ENCODE measurements at places on chromosomes 12 and 14.

DNA sequence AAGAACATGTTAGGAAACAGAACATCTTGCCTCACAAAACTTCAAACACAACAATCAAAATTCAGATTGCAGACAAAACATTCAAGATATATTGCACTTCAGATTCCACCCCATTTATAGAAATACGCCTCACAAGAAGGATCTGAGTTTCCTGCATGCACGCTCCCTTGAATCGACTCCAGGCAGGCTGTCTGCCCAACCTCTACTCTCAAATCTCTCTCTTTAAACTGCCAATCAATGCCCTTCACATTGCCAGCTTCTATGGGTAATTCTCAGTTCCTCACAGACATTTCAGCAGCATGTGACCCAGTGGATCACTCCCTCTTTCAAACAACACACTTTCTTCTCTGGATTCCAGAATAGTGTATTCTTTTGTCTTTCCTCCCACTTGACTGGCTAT is 184.1 kb downstream of the PRKD1 start:
- DNase-seq: no peak

GRCh38 chr12:119369907-119370546 is 35.5 kb downstream of the CCDC60 start:
- no peak for DNase-seq

- no peak for DNase-seq
Measured at GRCh38 chr12:51357374-51358047, 11.0 kb upstream of the CELA1 start.

GRCh38 chr14:31881531-31882310 is 195.4 kb upstream of the ARHGAP5 start:
- peak; percentile 42 for DNase-seq

DNA sequence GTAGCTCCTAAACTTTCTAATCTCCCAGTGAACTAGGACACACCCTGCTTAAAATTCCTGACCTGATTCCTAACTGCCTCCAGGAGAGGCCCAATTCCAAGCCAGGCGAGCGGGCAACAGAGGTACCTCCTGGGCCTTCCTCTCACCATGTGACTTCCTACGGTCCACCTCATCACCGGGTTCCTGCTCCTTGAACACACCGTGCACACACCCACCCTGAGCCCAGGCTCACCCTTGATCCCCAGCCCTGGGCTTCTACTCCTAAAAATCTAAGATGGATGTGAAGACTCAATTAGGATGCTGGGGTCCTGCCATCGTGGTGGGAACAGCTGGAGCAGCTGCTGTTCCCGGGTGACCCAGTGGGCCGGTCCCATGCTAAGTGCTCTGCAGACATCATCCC is 68.6 kb downstream of the CHGA start:
- DNase-seq: no peak

- peak; percentile 87 for DNase-seq
Measured at GRCh38 chr12:66647034-66647691, 31.7 kb downstream of the GRIP1 start.

DNA sequence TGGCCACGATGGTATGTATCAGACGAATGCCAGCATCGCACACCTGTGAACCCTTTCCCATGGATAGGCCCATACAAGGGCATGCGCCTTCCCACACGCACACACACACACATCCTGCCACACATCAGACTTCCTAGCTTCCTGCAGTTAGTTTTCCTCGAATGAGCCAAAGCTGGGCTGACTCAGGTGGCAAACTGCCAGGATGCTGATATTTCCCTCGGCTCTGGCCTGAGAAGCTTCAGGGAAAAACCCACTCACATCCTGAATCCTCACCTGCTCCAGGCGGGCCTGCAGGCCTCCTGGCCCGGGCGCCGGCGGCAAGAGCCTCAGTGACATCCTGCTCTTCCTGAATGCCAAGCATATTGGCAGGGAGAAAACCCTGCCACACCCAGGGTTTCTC is 22.4 kb downstream of the CALM1 start:
- DNase-seq: peak; percentile 96

- no peak for DNase-seq
Measured at GRCh38 chr14:100138082-100138787, 21.2 kb downstream of the DEGS2 start.

DNA sequence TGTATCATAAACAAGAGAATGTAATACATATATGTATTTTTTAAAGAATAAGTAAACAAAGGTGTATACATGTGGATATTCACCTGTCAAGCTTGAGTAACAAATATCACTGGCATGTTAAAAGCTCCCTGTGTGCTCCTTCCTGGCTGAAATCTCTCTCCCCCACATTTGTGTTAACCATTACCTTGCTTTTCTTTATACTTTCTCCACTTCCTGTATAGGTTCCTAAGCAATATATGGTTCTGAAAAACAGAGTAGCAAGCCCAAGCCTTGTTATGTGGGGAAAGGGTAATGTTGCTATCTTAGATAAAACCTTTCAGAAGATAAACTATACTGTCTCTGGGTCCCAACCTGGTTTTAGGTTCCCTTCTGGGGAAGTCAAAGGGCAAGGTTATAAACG is 32.3 kb upstream of the TBC1D30 start:
- no peak for DNase-seq

DNA sequence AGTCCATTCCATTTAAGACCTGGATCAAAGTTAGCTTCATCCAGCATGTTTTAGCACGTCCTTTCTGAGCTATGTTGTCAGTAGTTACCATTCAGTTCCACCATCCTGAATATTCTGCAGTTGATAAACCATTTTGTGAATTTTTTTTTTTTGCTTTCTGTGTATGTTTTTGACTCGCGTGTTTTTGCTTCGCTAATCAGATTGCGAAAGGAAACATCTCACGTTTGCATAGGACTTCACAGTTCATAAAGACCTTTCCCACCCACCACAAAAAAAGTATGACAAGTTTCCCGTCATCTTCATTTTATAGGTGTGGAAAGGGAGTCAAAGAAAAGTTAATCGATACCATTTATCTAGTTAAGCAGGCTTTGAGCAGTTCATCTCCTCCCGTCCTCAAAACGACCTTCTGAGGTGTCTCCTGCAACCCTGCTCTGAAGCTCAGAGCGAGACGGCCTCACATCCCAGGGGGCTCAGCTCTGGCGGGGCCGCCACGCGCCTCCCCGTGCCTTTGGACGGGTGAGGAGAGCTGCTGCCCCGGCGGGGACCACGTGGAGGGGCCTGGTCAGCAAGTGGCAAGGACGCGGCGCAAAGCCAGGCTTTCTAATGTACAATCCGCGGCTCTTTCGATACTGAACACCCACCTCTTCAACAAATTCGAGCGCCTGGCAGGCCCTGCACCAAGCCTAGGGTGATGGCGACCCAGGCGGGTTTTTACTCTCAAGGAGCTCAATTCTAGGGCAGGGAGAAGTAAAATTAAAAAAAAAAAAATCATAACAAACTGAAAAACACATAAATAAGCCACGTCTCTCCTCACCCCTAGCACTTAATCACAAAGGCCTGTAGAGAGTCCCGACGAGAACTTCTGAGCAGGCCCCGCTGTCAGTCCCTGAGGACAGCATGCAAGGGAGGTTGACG is 988 bp upstream of the TMEM263 start:
- peak; percentile 53 for DNase-seq

- peak; percentile 50 for DNase-seq
Measured at GRCh38 chr12:57240926-57241401, 10.0 kb downstream of the STAC3 start.

DNA sequence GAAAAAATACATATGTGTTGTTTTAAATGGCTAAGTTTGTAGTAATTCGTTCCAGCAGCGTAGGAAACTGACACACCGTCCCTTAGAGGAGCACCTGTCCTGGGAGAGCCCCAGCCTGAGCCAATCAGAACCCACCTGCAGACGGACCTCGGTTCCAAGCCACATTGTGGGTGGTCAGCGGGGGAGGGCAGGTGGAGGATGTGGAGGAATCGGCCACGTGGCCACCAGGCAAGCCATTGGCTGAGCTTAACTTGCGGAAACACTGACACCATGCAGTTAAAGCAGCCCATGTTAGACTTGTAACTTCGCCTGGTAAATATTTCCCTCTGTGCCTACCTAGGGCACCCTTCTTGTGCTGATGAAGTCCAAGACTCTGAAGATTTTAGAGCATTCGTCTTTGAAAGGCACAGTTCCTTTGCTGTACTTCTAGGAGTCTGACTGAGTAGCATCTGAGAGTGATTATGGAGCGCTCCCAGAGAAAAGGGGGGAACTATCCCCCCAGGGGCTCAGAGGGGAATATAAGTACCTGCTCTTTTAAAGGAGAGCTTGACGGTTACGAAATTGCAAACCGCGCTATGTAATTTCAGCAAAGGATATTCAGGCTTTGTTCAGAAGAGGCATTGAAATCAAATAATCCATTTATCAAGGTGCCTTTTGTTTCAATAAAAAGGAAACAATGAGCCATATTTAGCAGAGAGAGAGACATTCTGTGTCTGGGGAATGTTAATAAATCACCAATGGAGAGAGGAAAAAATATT is 135.7 kb downstream of the TMEM132C start:
- no peak for DNase-seq
